ENCODE measurements at places on chromosomes 7 and 10.

- no peak for DNase-seq
Measured at GRCh38 chr10:51129946-51130544, 55.8 kb downstream of the PRKG1 start.

DNA sequence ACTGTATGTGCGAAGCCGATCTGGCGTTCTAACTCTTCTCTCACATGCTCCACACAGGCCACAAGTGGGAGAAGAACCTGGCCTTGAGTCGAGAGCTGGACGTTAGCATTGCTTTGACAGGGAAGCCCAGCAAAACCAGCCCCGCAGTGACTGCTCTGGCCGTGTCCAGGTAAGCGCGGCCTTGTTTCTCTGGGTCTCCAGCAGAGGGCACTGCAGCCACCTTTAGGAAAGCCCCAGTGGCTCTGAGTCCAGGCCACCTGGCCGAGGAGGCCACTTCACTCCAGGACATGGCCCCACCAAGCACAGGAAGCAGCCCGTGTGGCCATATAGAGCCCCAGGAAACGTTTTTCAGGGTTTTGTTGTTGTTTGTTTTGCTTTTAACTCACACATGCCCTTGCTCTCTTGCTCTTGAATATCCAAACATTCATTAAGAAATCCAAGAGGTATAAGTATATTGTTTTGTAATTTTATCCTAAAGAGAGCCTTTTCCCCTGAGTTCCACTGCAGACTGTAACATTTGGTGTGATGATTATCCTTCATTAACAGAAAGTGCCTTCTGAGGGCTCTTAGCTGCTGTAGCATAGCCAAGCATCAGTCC, 41.8 kb upstream of the LRRC18 start:
- peak; percentile 73 for DNase-seq

GRCh38 chr7:3094701-3095445, 51.2 kb upstream of the CARD11 start:
- no peak for DNase-seq

DNA sequence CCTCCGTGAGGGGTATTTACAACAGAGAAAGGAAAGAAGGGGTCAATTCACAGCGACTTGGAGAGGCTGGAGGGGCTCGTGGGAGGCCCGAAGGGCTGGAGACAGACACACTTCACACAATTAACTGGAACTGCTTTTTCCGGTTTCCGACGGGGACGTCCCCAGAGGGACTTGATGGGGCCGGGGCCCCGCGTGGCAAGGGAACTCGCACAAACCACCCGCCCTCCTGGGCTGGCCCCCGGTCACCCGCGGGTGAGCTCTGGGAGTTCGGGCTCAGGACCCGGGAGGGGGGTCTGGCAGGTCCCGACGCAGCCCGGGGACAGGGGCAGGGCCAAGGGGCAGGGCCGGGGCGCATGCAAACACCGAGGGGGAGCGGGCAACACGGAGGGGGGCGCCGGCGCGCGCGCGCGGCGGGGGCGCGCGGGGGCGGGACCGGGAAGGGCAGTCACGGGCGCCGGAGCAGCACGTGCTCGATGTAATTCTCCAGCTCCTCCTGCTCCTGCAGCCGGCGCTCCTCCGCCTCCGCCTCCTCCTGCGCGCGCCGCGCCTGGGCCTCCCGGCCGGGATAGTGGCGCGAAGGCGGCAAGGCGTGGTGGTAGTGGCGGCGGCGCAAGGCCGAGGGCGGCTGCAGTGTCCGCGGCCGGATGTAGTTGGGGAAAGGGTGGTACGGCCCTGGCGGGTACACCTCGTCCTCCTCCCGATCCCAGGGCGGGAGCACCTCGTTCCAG, 2.7 kb downstream of the VGF start:
- DNase-seq, result no peak

- no peak for DNase-seq
Measured at GRCh38 chr7:155871211-155871610, 58.9 kb upstream of the SHH start.

GRCh38 chr7:51589111-51589510, 272.5 kb upstream of the COBL start:
- DNase-seq, result no peak

DNA sequence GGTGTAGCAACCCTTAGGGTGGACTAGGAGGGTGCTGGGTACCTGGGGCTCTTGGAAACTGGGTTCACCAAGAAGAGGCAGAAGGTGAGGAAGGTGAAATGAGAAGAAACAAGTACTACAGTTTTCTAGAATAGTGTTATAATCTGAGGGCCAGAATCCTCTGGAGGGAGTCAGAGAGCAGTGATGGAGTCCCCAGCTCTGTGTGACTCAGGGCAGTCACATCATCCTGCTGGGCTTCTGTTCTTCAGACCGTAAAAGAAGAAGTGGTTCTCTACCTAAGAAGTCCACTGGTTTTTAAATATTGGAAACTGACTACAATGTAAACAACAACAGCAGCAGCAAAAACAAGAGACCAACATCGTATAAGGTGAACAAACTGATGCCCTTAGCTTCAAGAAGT, 197.3 kb downstream of the PRPF18 start:
- no peak for DNase-seq
